ENCODE measurements at places on chromosomes 7 and 10. TPM values are rescaled to one million over a fixed set of nuclear protein-coding genes. Genes with fewer than 3 reads are reported as not detected.

TMEM225B gene
- total RNA-seq: 0.23 TPM

MPP7 gene
- total RNA-seq: 7.6 TPM

FXYD4 gene
- total RNA-seq: not detected

GBX1 gene
- total RNA-seq: 1.6 TPM

CALHM1 gene
- 0.23 TPM for total RNA-seq

LEP gene
- total RNA-seq: not detected

AKR1E2 gene
- total RNA-seq: 74.0 TPM

All from diencephalon (tissue), 1 donor.